ENCODE measurements at places on chromosomes 1 and 21. TPM values are rescaled to one million over a fixed set of nuclear protein-coding genes. Genes with fewer than 3 reads are reported as not detected.

Gene VPS26C
- 51.0 TPM for total RNA-seq

Gene RGS8
- not detected for total RNA-seq

Gene VCAM1
- not detected for total RNA-seq

Gene SPRR2A
- not detected for total RNA-seq

Gene S100A16
- total RNA-seq = not detected

Gene SGIP1
- total RNA-seq = 0.07 TPM

DNA sequence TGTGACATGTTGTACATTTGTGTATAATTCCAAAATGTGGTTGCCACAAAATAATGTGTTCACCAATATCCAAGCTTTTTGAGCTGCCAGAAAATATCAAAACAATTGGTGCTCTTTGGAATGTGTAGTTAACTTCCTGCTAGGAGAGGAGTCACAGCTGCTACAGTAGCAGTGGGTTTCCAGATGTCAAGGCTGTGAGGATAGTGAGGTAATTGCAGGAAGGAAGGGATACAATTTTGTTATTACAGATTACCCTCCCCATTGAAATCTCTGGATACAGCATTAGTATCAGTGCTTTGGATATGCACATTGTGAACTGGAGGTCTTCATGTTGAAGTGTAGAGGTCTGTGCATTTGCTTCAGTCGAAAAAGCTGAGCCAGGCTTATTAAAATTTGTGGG is 253.2 kb downstream of the PTPRC start:
- DNase-seq = no peak

DNA sequence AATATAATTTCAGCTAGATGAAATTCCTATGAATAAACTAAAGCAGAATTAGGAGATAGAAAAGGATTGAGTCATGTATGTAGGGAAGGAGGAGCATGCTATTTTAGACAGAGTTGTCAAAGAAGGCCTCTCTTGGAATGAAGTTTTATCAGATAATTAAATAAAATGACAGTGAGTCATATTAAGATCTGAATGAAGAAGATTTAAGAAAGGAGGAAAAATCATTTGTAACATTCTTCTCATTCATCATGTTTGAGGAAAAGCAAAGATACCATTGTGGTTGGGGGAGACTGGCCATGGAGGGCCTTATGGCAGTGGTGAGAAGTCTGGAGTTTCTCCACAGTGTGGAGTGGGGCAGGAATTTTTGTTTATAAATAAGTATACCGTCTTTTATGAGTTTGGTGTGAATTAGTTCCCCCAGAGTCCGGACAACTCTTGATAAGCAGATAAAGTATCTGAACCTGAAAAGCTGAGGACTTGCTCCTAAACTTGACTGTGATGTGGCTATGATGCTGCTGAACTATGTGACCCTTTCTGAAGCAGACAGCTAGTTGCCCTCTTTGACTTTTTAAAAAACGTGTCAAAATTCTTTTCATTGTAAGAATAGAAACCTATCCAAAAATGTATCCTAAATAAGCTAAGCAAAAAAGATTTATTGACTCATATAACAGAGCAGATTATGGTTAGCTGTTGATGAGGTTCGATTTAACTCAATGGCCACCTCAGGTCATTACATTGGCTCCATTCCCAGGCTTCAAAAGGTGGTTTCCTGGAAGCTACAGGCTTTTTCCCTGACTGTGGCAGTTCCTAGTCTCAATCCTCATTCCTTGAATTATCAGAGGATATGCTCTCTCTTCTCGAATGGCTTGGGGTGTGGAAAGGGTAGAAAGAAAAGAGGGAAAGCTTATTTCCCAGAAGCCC is 90.8 kb downstream of the LHX9 start:
- DNase-seq = no peak

GRCh38 chr1:109193653-109194590 is 19.8 kb upstream of the SARS1 start:
- DNase-seq = peak; percentile 73

DNA sequence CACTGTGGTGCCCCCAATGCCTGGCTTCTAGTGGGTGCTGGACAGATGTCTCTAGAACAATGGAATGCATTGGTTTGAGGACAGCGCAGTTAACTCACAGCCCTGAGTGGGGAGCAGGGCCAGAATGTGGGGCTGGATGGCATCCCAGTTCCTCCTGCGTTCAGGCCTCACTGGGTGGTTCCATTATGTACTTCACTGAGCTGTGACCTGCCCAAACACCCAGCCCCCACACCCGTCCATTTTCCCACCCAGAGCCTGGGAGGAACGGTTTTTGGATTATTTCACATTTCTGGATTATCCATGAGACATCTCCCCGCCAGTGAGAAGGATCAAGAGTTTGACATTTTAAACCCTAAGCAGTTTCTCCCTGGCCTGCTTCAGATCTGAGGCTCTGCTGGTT is 55.3 kb upstream of the WASF2 start:
- no peak for DNase-seq

GRCh38 chr1:163820766-163821165 is 499.0 kb downstream of the NUF2 start:
- no peak for DNase-seq

Measured in activated naive CD4-positive, alpha-beta T cell treated with anti-CD3 and anti-CD28 coated beads for 36 hours (primary cell).